ENCODE measurements at places on chromosomes 16 and 17.
A peak's percentile ranks its signal among the peaks of the same experiment; 100 is the strongest.

- H3K27ac ChIP-seq, result peak overlapping the region; percentile 97
- DNase-seq, result no peak
- no peak overlapping the region for H3K4me3 ChIP-seq
- H3K27me3 ChIP-seq, result no peaks in the 10 kb centered on the region
- no peaks in the 10 kb centered on the region for H3K36me3 ChIP-seq
These were observed 68.0 kb upstream of the TOB1 start for GRCh38 chr17:50934161-50934560.

GRCh38 chr17:47210105-47210504 is 957 bp downstream of the MYL4 start:
- no peak for DNase-seq
- no peaks in the 10 kb centered on the region for H3K27me3 ChIP-seq
- no peak overlapping the region for H3K4me3 ChIP-seq
- H3K4me1 ChIP-seq, result peaks cover 17% of the 10 kb centered on the region

GRCh38 chr17:74356646-74357465 is 4.8 kb downstream of the BTBD17 start:
- no peak for DNase-seq
- H3K4me1 ChIP-seq, result peaks cover 8% of the 10 kb centered on the region
- H3K27me3 ChIP-seq, result no peaks in the 10 kb centered on the region

- H3K4me3 ChIP-seq, result no peak overlapping the region
- peaks cover 19% of the 10 kb centered on the region for H3K4me1 ChIP-seq
- peak overlapping the region; percentile 41 for H3K27ac ChIP-seq
- peaks cover 34% of the 10 kb centered on the region for H3K36me3 ChIP-seq
- no peak for DNase-seq
- H3K27me3 ChIP-seq, result no peaks in the 10 kb centered on the region
These were observed 32.8 kb downstream of the VAC14 start for GRCh38 chr16:70768203-70768580.

DNA sequence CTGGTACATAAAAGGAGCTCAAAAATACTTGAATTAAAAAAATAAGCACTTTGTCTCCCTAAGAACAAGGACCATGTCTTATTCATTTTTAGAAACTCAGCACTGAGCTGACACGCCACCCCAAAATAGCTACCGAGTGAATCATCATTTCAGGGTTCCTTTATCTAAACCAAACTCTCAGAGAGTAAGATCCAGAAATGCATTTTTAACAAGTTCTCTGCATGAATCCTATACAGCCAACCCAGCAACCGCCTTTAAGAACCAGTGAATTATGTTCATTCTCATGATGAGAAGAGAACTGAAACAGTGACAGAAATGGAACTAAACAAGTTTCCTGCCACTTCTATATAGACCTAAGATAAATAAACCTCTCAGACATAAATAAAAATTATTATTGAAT is 8.7 kb downstream of the C16orf87 start:
- no peaks in the 10 kb centered on the region for H3K27me3 ChIP-seq
- peaks cover 8% of the 10 kb centered on the region for H3K4me1 ChIP-seq
- no peak overlapping the region for H3K27ac ChIP-seq
- DNase-seq, result no peak

DNA sequence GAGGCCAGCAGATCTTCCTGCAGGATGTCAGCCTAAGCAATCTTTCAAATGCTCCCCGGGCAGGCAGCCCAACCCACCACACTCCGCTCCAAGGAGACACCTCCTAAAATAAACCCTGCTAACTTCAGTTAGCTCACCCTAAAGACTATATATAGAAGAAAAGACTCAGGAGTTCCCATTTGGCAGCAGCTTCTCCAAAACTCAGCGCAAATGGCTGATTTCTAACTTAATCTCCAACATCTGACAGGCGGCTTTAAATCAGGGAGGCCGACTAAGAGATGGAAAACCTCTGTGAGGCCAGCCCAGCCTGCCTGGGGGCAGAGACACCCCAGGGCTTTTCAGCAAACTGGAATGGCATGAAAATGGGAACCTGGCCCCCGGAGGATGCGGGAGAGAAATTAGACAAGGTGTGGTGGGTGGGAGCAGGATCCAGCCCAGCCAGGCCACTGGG is 91.6 kb downstream of the XYLT1 start:
- no peaks in the 10 kb centered on the region for H3K36me3 ChIP-seq
- H3K4me3 ChIP-seq, result no peak overlapping the region
- no peaks in the 10 kb centered on the region for H3K27me3 ChIP-seq
- peak overlapping the region; percentile 63 for H3K27ac ChIP-seq
- H3K4me1 ChIP-seq, result peaks cover 35% of the 10 kb centered on the region

DNA sequence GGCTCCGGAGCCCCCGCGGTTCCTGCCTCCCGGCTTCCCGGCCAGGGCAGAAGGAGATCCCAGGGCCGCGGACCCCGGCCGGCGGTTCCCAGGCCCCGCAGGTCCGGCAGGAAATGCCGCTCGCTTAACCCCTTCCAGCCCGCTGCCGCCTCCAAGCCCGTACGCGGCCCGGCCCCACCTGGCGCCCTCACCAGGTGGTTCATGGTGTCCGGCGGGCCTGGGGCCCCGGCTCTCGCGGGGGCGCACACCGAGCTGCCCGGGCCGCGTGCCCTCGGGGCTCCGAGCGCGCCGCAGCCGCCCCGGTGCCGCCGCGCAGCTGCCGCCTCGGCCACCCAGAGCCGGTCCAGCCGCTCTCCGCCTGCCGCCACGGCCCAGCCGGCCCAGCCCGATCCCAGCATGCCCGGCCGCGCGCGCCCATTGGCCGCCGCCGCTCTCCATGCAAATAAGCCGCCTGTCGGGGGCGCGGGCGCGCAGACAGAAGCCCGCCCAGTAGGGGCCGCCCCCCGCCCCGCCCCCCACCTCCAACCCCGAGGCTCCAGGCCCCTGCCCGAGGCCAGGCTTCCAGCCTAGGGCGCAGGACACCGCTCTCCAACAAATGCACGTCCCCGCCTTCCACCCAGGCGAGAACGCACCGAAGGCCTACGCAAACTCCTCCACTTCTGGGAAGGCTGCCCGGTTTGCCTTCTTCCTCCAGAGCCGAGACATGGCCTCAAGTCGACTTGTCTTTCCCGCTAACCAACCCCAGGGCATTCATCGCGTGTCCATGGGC is at the start of gene BCAR1:
TSS of gene BCAR1 (minus strand) at position 345 of the 769 bp plus-strand sequence. CDS start at position 203, 142 bp downstream.
- H3K36me3 ChIP-seq, result no peaks in the 10 kb centered on the region
- peaks cover 83% of the 10 kb centered on the region for H3K4me1 ChIP-seq
- H3K4me3 ChIP-seq, result peak within 1 kb of the TSS; percentile 66
- no peaks in the 10 kb centered on the region for H3K27me3 ChIP-seq

- peaks cover 7% of the 10 kb centered on the region for H3K4me1 ChIP-seq
- peak; percentile 62 for DNase-seq
- H3K27me3 ChIP-seq, result no peaks in the 10 kb centered on the region
- H3K27ac ChIP-seq, result no peak overlapping the region
- no peaks in the 10 kb centered on the region for H3K36me3 ChIP-seq
- no peak overlapping the region for H3K4me3 ChIP-seq
These were observed 76.6 kb downstream of the CMIP start for GRCh38 chr16:81521141-81521626.

GRCh38 chr17:4849011-4849536 is 15.9 kb downstream of the MINK1 start:
- H3K4me1 ChIP-seq, result no peaks in the 10 kb centered on the region
- no peaks in the 10 kb centered on the region for H3K36me3 ChIP-seq
- H3K27ac ChIP-seq, result no peak overlapping the region
- no peak overlapping the region for H3K4me3 ChIP-seq
- DNase-seq, result no peak
- H3K27me3 ChIP-seq, result no peaks in the 10 kb centered on the region

DNA sequence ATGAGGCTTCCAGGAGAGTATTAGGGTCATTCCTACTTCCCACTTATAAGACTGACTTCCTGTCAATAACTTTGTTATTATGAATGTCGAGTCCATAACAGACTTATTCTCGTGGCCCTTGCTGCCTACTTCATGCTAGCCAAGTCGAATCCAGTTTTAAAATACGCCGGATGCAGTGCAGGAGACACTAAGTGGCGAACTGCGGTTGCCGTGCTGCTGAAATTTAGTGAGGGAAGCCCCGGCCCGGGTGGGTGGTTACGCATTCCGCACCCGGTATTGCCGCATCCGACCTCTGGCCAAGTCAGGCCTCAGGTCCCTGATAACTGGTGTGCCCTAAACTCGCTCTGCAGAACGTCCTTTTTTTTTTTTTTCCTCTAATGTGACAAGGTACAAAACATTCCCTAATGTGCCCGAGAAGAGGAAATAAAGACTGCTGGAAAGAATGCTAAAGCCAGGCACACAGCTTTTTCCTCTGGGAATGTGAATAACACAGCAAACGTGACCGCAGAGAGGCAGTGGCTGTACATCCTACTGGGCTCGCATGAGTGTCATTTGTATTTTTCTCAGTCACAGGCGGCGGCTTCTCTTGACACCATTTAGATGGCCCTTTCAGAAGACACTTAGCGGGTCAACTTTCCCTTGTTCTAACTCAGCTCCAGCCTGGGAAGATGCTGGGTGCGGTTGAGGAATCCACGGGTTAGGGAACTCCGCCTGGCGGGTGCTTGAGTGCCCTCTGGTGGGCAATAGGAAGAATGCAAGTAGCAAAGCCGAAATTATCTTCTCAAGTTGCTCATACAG is 7.1 kb upstream of the AKTIP start:
- no peaks in the 10 kb centered on the region for H3K4me1 ChIP-seq
- no peaks in the 10 kb centered on the region for H3K36me3 ChIP-seq
- peak; percentile 80 for DNase-seq
- H3K27ac ChIP-seq, result peak overlapping the region; percentile 68
- H3K4me3 ChIP-seq, result peak overlapping the region; percentile 30

DNA sequence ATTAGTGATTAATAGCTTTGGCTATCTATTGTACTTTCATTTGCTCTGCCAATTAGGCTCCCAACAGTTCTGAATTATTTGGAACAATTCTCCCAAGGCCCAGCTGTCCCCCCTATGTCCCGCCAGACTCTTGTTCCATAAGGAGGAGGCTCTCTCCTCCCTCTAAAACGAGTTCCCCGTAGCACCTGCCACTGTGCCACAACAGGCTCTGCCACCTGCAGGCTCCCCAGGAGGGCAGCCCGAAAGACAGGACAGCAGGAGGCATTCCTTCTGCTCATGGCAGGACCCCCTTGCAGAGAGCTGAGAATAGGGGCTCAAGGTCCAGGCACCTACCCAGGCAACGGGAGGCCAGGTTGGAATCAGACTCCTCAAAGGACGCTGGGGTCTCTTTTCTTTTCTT is 9.0 kb downstream of the PITPNM3 start:
- H3K27ac ChIP-seq, result no peak overlapping the region
- no peaks in the 10 kb centered on the region for H3K27me3 ChIP-seq
- no peak for DNase-seq
- H3K4me3 ChIP-seq, result no peak overlapping the region

GRCh38 chr17:42202696-42203095 is 8.4 kb upstream of the GHDC start:
- H3K4me3 ChIP-seq, result no peak overlapping the region
- DNase-seq, result no peak
- H3K4me1 ChIP-seq, result no peaks in the 10 kb centered on the region
- H3K27me3 ChIP-seq, result no peaks in the 10 kb centered on the region
- H3K36me3 ChIP-seq, result peaks cover 84% of the 10 kb centered on the region

GRCh38 chr16:22266546-22266945 is 30.7 kb upstream of the POLR3E start:
- H3K27me3 ChIP-seq, result no peaks in the 10 kb centered on the region
- no peak overlapping the region for H3K4me3 ChIP-seq
- no peak for DNase-seq
- H3K4me1 ChIP-seq, result no peaks in the 10 kb centered on the region
- H3K27ac ChIP-seq, result no peak overlapping the region
